NCI-H2107 (cell line): ENCODE measurements at places on chromosomes 1 and 21.

- DNase-seq = no peak
These were observed 40.1 kb downstream of the DSTYK start for GRCh38 chr1:205171369-205171768.

- no peak for DNase-seq
These were observed 109.8 kb downstream of the ELAVL4 start for GRCh38 chr1:50218344-50219120.

- no peak for DNase-seq
These were observed 130.8 kb downstream of the LYPLAL1 start for GRCh38 chr1:219304227-219305226.

DNA sequence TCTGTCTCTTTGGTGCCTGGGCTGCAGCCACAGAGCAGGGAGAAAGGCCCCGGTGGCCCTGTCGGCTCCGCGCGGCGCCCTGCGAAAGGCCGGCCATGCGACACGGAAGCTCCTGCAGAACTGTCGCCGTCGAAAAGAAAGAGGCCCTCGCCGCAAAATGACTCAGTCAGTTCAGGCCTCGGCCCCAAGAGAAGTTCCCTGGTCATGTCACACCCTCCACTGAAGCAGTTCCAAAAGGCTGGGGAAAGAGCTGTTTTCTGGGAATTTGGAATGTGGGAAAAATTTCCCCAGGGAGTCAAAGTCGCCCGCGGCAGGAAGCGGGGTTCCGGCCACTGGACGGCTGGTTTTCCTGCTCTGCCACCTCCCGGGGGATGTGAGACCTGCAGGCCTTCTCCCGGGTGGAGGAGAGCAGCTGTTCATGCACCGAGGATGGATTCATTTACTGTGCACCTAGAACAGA, 115.8 kb upstream of the ZNF678 start:
- no peak for DNase-seq

GRCh38 chr1:216183454-216183853, 239.8 kb downstream of the USH2A start:
- DNase-seq = no peak

DNA sequence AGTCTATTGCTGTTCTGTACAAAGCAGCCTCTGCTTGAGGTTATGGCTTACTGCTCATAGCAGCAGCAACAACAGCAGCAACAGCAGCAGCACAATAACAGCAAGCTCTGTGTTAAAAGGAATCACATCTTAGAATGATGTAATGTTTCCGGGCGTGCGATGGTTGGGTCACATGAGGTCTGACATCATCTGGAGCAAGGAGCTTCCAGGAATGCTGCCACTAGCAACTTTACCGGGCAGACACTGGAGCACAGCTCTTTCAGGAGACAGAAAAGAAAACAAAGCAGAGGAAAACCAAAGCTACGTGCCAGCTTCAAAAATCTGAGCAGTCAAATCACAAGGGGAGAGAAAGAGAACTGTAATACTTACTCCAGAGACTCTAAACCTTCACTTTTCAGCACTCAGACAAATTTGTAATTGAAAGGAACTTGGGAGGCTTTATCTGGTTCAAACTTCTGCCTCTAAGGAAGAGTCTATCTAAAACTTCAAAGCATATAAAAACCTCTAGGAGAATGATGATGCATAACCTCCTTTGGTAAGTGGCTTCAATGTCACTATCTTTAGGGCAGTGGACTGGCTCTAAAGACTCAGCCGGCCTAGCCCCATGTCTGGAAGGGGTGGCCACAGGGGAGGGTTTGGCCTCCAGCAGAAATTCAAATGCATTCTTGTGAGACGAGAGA, 28.3 kb upstream of the RAB3GAP2 start:
- peak; percentile 52 for DNase-seq

- DNase-seq = no peak
These were observed 12.8 kb upstream of the LRRC8D start for GRCh38 chr1:89807983-89808382.

- no peak for DNase-seq
These were observed 126.2 kb upstream of the LRRC7 start for GRCh38 chr1:69441496-69441895.

DNA sequence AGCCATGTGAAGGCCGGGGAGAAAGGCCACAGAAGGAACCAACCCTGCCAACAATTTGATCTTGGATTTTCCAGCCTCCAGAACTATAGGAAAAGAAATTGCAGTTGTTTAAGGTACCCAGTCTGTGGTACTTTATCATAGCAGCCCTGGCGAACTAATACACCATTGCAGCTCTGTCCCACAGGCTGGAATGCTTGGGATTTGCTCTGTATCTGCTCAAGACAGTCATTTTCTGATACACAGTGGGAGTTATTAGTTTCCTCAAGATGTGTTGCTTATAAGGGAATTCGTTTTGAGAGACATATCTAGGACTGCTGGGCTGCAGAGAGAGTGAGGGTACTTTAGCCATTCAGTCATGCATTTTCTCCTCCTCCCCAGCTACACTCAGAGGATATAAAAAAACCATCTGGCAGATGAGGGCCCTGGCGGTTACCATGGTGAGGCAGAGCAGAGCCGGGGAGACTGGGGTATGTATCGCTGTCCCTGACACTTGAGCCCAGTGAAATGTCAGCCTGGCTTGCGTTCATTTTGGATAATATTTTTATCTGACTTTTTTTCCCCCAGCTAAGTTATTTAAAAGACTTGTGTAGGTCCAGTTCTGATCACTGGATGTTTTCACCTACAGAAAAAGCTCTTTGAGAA, 104.6 kb downstream of the DIRAS3 start:
- peak; percentile 20 for DNase-seq

DNA sequence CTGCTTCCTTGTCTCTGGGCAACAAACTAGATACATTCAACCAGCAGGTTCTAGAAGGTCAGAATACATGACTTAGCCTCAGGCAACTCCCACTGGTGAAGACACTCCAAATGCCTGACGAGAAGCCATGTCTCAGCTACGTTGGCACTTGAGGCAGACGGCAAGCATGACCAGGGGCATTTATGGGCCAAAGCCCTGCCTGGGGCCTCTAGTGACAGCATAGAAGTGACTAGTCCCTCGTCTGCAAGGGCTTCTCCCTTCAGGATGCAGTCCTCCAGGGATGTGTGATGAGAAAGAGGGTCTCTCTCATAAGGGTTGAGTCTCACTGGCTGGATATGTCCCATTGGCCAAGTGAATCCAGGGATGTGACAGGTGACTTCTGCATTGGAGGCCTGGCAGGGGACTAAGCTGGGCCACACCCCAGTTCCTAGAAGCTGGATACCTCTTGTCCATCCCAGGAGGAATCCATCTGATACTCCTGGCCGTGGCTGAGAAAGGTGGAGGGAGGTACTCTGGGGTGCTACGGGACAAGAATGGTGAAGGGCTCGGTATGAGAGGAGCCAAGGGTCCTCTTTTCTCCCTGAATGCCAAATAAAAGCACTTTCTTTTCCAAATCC, 148.6 kb upstream of the HMGB4 start:
- no peak for DNase-seq

DNA sequence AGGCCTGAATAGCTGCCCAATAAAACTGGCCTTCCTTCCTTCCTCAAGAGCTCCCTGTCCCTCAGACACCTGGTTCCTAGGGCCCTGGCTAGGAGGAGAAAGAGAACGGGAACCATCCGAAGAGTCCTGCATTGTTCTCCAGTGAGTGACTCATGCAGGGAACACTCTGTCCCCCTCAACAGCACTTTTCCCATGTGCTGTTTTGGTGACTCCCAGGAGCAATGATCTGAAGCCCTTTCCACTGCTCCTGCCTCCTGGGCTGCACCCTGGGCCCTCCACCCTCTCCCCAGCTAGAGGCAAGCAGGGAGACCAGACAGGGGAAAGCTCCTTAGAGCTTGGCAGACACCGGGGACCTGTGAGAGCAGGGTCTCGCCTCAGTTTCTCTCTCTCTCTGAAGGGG, 18.9 kb downstream of the TNNT2 start:
- DNase-seq = no peak

DNA sequence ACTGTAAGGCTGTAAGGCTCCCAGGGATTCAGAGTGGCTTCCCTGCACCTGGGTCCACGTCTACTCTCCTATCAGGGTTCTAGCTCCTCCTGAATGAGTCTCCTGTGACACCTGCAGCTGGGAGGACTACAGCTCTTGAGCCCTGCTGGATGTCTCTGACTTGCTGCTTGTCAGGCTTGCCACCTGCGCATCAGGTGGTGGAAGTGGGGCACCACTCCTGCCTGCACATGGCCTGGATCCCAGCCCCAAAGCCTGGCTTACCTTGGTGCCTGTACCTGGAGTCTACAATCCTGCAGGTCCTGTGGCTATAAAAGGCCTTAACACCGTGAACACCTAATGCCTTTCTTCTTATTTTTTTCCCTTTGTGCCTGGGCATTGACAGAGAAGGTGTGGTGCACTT, 82.2 kb downstream of the FAM78B start:
- no peak for DNase-seq

DNA sequence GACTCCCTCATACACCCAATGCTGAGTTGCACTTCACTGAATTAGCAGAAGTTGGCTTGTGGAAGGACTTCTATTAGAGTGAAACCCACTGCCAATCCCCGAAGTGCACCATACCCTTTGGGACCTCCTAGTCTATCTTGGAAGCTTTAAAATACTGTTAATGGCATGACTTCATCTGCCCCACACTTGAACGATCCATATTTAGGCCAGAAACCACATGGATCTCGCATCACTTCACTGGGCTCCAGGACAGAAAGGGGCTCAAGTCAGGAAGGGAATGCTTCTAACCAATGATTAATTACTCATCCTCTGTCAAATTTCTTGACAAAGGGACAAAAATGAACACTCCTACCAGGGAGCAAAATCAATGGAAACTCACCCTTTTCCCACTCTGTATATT, 69.1 kb downstream of the BCAR3 start:
- DNase-seq = no peak

DNA sequence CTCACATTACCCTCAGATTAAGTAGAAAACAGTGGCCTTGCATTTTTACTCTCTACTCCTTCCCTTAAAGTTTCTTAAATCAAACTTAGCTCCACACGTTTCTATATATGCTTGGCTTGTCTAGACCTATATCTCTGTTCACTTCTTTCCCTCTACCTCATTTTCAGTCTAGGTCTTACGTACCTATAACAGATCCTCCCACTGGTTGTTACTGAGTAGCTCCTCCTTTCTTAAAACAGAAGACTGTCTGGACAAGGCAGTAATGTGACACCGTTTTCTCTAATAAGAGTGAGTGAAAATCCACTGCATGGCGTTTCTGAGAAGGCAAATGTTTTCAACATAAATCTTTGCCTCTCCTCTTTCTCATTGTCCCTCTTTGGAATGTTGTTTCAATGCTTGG, 211.7 kb upstream of the POGK start:
- no peak for DNase-seq

- DNase-seq = no peak
These were observed 14.1 kb downstream of the MFAP2 start for GRCh38 chr1:16966282-16966681.

GRCh38 chr1:187477103-187477502, 648.4 kb downstream of the PLA2G4A start:
- DNase-seq = no peak

GRCh38 chr1:229119876-229120275, 151.0 kb upstream of the RAB4A start:
- no peak for DNase-seq

DNA sequence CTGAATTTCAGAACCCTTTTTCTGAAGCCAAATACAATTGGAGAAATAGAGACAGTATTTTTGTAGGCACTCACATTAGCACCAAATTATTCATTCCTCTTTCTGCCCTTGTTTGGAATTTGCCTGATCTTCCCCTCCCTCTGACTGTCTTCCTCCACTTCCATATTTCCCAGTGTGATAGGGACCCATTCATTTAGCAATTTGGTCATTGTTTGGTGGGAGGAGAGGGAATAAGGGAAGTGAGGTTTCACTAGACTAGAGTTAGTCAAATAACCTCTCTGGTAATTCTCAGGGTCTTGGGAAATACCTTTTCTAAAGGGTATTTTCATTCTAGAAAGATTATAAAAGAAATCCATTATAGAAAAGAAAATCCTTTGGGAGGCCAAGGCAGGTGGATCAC, 31.0 kb upstream of the MTMR11 start:
- DNase-seq = no peak

DNA sequence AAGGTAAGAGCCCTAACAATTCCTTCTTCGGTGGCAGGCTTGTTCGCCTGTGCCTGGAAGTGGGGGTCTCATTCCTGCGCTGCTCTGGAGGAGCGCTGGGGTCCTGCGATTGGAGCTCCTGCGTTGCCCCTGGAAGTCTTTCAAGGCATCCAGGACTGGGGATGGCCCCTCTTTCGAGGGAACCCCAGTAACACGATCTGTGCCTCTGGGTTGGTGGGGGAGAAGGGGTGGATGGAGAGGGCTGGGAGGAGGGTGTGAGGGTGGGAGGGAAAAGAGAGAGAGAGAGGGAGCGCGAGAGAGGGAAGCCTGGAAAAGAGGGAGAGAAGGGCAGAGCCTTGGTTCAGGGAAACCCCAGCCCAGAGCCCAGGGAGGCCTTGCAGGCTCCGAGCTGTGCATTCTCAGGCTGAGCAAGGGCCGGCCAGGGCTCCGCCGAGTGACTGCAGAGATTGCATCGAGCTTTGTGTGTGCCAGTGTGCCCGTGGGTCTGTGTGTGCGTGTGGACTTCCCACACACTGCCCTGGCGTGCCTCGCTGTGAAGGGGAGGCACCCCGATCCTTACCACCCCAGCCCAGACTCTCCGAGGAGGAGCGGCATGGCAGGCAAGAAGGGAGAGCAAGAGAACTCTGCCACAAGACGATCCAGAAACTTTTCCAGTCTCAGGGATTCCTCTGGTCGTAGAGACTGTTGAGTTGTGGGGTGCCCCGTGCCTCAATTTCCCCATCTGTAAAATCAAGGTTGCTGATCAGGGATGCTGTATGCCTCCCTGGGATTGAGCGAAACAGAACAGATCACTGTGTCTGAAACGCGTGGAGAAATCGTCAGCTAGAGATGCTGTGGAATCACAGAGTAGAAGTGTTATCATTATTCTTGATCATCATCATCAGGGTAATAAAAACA, 619 bp downstream of the BCL9 start:
- no peak for DNase-seq

DNA sequence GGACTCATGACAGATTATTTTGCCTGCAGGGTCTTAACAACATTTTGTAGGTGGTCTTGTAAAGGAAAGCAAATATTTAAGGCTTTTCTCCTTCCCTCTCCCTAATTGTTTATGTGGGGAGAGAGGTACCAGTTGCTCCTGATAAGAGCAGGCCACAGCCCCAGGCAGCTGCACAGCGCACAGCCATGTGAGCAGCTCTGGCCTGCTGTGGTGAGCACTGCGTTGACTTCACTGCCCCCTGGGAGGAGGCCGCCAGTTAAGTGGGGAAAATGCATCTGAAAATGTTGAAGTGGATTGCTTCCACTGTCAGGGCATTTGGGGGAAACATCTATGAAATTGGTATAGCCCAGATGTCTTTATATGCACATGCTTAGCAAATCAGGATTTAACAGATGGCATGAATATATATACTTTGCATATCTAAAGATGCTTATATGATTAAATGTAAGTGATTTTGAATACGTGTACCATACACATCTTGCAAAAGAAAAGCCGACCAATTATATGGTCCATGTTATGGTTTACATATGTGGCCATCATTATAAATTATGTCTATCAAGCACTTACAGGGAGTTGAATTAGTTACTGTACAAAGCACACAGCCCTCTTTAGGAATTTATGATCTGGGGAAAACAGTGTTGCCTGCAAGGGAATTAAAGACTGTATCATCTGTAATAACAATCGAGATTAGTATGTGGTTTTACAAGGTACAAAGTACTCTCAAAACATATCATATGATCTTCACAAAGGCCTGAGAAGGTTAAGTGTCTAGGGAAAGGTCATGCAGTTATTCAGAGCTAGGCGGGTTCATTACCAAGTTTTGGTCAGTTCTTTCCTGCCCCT, 132.1 kb downstream of the RHOU start:
- peak; percentile 51 for DNase-seq
